ENCODE measurements at places on chromosomes 16 and 17. TPM values are rescaled to one million over a fixed set of nuclear protein-coding genes. Genes with fewer than 3 reads are reported as not detected.

Gene RHBDF1
- 33.1 TPM for total RNA-seq

Gene EVPL
- total RNA-seq = 23.5 TPM

DNA sequence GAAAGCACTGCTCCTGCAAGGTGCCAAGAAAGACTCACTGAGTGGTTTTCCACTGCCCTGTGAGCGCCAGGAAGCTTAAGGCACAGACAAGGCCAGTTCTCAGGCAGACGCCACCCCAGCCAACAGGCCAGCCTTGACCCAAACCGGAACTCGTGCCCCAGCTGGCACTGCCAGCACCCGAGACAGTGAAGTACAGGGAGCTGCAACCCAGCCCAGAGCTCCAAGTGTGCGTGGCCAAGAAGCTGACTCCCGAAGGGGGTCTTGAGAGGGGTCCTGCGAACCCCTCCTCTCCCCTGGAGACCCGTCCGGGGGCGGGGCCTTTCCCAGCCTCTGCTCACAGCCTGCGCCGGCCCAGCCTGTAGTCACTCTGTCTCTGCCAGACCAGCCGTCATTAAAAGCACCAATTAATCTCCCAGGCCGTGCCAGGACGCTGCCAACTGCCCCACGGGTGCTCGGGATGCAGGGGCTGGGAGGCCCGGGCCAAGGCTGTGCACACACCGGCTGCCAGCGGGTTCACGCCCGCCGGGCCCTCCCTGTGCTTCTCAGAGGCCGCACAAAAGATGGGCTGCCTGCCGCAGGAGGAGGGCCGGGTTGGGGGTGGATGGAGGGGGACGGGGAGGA lies 4.4 kb upstream of the SOX8 start:
- no peak for DNase-seq
- H3K4me3 ChIP-seq = no peak overlapping the region
- H3K27ac ChIP-seq = no peak overlapping the region
- peaks cover 3% of the 10 kb centered on the region for H3K4me1 ChIP-seq

DNA sequence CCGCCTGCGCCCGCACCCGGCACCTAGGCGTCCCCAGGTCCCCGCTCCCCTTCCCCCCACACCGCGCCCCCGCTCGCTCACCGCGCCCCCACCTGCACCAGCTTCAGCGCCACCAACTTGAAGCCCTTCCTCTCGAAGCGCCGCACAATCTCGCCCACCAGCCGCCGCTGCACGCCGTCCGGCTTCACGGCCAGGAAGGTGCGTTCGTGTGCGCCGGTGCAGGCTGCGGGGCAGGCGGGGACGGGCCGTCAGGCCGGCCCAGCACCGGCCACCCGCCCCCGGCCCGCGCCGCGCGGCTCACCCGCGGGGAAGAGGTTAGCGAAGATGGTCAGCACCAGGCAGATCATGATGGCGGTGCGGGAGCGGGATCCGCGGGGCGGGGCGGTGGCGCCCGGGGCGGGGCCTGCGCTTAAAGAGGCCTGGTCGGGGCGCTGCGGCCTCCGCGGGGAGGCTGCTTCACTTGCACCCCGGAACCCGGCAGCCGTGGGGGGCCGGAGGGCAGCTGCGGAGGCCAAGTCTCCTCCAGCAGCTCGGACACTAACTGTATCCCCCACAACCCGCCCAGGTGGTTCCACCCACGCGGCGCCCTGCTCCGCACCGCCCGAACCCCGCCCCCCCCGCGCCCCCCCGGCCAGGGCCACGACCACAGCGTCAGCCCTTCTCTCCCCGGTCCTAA lies at the start of gene NME3:
Gene NME3, minus strand, starts transcription at position 356 of the 676 bp plus-strand sequence. Its CDS starts 9 bp downstream, at position 347.
- H3K36me3 ChIP-seq = no peaks in the 10 kb centered on the region
- no peak within 1 kb of the TSS for H3K27ac ChIP-seq
- no peaks in the 10 kb centered on the region for H3K27me3 ChIP-seq
- DNase-seq = peak; percentile 70
- peaks cover 24% of the 10 kb centered on the region for H3K4me1 ChIP-seq

DNA sequence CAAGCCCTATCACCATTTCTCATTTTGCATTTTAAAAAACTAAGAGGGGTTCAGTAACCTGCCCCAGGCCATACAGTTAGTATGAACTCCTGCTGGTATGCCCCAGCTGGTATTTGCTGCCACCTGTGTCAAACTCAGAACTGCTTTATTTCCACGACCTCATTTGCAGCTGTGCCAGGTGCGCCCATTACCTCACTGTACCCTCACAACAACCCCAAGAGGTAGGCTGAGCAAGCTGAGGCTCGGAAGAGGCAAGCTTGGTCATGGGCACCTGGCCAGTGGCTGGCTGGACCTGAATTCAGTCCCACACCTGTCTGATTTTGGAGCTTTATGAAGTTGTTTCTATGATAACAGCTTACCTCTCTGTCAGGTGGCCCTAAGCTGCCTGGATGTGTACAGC lies 7.6 kb downstream of the EPN2 start:
- no peak overlapping the region for H3K27ac ChIP-seq
- no peaks in the 10 kb centered on the region for H3K27me3 ChIP-seq

Gene EFNB3
- 3.5 TPM for total RNA-seq

DNA sequence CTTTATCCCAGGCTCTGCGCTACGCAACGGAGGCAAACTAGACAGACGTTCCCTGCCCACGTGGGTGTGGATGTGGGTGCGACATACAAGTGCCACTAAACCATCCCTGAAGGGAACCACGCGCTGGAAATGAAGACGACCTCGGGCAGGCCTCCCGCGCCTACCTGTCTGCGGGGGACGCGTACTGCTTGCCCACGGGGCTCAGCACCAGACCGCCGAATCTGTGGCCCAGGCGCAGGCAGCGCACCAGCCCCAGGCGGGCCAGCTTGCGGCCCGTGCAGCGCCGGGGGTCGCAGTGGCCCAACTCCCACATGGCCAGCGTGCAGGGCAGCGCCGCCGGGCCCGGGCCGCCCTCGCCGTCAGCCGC lies 480 bp downstream of the TSR3 start:
- H3K4me3 ChIP-seq = peak overlapping the region; percentile 81
- H3K4me1 ChIP-seq = peaks cover 2% of the 10 kb centered on the region
- DNase-seq = no peak
- H3K36me3 ChIP-seq = peaks cover 8% of the 10 kb centered on the region
- H3K27ac ChIP-seq = peak overlapping the region; percentile 14
- no peaks in the 10 kb centered on the region for H3K27me3 ChIP-seq

Gene DOC2B
- total RNA-seq = 21.6 TPM

Gene ABCA10
- total RNA-seq = 4.2 TPM

GRCh38 chr17:8153957-8154607 lies 1.9 kb upstream of the PER1 start:
- peaks cover 21% of the 10 kb centered on the region for H3K4me1 ChIP-seq
- peak overlapping the region; percentile 99 for H3K27ac ChIP-seq
- no peaks in the 10 kb centered on the region for H3K27me3 ChIP-seq

DNA sequence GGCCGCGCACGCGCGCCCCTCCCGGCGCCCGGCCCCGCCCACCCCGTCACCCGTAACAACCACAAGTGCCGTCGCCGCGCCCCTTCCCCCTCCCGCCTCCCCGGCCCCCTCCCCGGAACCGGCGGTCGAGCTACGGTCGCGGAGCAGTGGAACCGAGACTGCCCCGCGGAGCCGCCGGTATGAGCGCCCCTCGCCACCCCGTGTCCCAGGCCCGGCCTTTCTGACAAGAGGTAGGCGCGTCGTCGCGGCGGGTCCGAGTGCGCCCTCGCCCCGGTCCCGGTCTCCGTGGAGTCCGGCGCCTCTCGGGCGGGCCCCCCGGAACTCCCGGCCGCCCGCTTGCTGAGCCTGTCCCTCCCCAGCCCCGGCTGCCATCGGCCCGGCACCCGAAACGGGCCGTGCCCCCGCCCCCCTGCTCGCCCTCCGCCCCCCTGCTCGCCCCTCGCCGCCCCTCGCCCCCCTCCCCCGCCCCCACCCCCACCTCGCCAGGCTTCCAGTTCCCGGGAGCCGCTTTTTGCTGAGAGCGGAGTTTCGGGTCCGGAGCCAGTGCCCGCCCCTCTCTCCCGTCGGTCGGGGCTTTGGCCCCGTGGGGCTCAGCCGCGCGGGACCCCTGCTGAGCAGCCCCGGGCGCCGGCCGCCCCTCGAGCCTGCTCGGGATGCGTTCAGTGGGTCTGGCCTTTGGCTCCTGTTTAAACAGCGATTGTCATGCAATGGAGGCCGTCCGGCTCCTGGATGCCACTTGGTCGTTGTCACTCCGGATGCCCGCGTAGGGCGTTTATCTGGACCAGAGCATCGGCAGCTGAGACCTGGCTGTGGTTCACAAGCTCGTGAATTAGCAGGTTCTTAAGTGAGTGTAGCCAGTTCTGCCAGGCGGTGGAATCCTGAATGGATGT lies at the start of gene SEC14L1:
Gene SEC14L1, plus strand, starts transcription at position 92 of the 890 bp plus-strand sequence. CDS start 2,628 bp downstream, outside the sequence.
- peak; percentile 56 for DNase-seq
- peaks cover 3% of the 10 kb centered on the region for H3K36me3 ChIP-seq
- peak within 1 kb of the TSS; percentile 93 for H3K27ac ChIP-seq
- H3K4me3 ChIP-seq = peak within 1 kb of the TSS; percentile 78
- H3K4me1 ChIP-seq = peaks cover 17% of the 10 kb centered on the region
- H3K27me3 ChIP-seq = no peaks in the 10 kb centered on the region

- H3K4me3 ChIP-seq = peak overlapping the region; percentile 16
- peaks cover 7% of the 10 kb centered on the region for H3K36me3 ChIP-seq
- DNase-seq = peak; percentile 70
- no peaks in the 10 kb centered on the region for H3K27me3 ChIP-seq
- H3K4me1 ChIP-seq = peaks cover 15% of the 10 kb centered on the region
Observed at GRCh38 chr17:83080858-83081683, 1.7 kb downstream of the METRNL start.

DNA sequence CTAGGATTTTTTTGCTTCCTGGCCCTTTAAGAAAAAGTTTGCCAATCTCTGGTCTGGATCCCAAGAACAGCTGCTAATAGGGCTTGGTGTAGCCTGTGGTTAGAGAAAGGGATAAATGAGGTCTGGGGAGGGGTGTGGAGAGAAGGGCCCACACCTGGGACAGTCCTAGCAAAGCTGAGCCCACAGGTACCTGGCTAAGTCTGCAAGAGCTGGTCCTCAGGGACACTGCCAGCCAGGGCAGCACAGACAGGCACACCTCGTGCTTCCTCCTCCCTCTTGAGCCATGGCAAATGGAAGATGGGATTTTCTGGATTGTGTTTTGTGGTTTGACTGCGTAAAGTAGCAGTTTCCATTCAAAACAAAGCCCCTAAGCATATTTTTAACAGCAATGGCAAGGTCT lies 217.5 kb downstream of the SOX9 start:
- no peak for DNase-seq
- peaks cover 9% of the 10 kb centered on the region for H3K4me1 ChIP-seq
- no peak overlapping the region for H3K27ac ChIP-seq
- no peak overlapping the region for H3K4me3 ChIP-seq
- H3K36me3 ChIP-seq = no peaks in the 10 kb centered on the region

DNA sequence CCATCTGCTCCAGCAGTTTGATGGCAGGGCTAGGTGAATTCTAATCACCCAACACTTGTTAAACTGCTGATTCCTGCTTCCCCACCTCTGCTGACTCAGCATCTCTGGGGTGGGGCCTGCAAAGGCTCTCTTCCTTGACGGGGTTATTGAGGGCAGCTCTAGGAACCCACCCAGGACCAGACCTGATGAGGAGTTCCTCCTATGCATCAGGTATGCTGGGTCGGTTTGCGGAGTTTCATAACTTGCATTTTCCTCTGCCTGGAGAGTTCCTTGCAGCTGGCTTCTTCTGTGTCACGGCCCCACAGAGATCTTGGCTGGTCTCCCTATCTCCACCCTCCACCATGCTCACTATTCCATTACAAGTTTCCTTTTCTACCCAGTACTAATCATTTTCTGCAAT lies 93.4 kb upstream of the CCL2 start:
- H3K27ac ChIP-seq = no peak overlapping the region
- H3K27me3 ChIP-seq = peaks cover 11% of the 10 kb centered on the region
- H3K4me3 ChIP-seq = no peak overlapping the region
- no peak for DNase-seq
- no peaks in the 10 kb centered on the region for H3K4me1 ChIP-seq

Gene MRPL12
- 52.4 TPM for total RNA-seq

Gene NUDT16L1
- 30.6 TPM for total RNA-seq

DNA sequence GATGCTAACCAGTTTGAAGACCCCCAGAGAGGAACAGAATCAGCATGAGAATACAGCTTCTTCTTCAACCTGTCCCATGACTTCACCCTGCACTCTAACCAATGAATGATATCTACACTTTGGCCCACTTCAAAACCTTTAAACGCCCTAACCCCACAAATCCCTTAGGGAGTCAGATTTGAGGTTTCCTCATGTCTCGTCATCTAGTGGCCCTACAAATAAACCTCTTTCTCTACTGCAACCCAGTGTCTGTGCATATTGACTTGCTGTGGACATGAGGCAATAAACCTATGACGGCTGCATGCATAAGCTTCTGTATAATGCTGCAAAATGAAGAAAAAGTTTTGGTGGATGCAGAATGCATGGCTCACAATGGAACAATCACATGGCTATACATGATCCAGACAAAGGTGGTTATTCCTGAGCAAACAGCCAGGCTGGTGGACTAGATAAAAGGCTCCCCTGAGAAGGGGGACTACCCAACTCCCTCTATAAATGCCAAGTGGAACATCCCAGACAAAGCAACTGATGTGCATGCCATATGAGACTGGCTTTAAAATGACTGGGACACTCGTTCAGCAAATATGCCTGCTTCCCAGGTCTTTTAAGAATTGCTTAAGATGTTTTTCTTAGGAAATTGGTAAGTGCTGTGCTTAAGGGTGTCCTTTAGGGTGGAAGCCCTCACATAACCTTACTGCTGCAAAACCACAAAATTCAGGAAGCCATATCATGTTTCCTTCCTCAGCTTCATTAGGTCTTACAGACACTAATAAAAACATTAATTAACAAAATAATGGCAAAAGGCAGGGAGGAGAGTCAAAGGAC lies 12.2 kb downstream of the N4BP1 start:
- DNase-seq = no peak
- peaks cover 31% of the 10 kb centered on the region for H3K4me1 ChIP-seq
- H3K4me3 ChIP-seq = no peak overlapping the region
- H3K36me3 ChIP-seq = no peaks in the 10 kb centered on the region

GRCh38 chr16:1460602-1461138 lies 14.2 kb downstream of the CLCN7 start:
- H3K4me1 ChIP-seq = no peaks in the 10 kb centered on the region
- peaks cover 9% of the 10 kb centered on the region for H3K36me3 ChIP-seq
- no peak overlapping the region for H3K4me3 ChIP-seq
- no peak overlapping the region for H3K27ac ChIP-seq

DNA sequence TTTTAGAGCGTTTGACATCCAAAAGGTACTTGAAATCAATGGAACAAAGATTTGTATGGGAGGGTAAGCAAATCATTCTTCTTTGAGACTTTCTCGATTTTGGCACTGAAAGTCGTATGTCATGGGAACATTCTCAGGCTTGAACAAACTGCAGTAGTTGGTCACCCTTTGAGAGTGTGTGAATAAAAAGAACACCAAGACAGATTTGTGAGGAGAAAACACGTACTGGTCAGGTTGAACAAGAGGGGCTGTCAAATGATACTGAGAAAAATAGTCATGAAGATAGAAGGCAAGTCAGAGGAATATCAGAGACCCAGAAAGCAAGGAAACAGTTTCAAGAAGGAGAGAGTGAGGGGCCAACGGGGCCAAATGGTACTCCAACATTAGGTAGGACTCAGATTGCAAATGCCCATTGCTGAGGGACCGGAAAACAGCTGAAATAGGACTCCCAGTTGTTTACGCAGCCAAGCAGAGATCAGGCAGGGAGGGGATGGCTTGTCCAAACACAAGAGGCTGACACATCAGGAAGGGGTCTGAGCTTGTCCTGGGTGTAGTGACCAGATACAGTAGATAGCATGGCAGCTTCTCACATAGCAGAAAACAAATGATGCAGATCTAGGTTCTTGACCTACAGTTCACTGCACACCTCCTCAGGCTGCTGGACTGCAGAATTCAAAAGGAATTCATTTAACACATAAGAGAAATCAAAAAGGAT lies 74.5 kb upstream of the MYOCD start:
- no peak overlapping the region for H3K27ac ChIP-seq
- no peaks in the 10 kb centered on the region for H3K36me3 ChIP-seq
- peak; percentile 86 for DNase-seq

GRCh38 chr16:47247690-47248089 lies 103.9 kb upstream of the NETO2 start:
- no peak overlapping the region for H3K27ac ChIP-seq
- H3K27me3 ChIP-seq = no peaks in the 10 kb centered on the region
- no peak overlapping the region for H3K4me3 ChIP-seq
- DNase-seq = no peak
- H3K36me3 ChIP-seq = no peaks in the 10 kb centered on the region
- H3K4me1 ChIP-seq = no peaks in the 10 kb centered on the region
